ENCODE measurements at places on chromosomes 4 and X.

GRCh38 chrX:128634754-128635153, 582.6 kb upstream of the ACTRT1 start:
- no peak for DNase-seq

DNA sequence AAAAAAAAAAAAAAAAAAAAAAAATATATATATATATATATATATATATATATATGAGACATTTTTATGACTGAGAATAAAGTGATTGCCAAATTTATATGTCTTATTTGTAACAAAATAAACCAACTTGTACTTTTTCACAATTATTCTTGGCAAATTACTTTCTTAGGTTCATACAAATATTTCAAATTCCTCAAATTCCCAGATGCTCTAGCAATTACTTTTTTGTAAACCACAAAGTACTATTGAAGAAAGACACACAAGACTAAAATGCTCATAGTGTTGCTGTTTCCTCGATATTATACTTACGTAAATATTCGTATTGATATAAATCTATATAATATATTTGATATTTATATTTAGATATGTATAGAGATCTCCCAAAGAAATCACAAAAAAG, 390.0 kb downstream of the FAT4 start:
- DNase-seq, result no peak

DNA sequence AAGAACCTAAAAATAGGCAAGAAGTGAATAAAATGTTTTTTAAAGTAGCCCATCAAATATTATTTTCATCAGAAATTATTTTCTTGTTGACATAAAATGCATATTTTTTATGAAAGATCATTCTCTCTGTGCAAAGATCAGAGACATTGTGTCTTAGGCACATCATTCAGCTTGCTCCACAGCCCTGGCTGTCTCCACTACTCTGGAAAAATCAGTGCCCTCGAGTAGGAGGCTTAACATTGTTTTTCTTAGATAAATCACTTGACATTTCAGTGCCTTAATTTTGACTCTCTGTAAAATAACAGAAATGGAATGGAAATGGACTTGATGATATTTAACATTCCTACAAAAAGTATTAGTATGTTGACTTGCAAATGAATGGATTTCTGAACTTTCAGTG, 77.9 kb downstream of the FAT4 start:
- no peak for DNase-seq

GRCh38 chr4:20159516-20159915, 92.2 kb upstream of the SLIT2 start:
- no peak for DNase-seq

DNA sequence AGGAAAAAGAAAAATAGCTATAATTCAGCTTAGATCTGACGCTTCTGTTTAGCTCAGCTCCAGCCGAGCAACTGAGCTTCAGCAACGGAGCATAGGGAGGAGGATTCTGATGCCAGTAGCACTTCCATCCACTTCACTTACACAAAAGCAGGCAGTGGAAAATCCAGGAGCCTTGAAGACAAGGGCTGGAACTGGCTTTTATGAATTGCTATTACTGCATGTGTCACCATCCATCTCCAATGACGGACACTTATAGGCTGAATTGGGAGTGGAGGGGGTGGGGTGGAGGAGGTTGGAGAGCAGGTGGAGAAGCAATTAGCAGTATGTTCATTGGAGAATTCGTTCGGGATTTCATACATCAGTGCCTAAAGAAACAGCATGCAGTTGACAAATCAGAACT, 15.6 kb downstream of the ENOX2 start:
- no peak for DNase-seq

DNA sequence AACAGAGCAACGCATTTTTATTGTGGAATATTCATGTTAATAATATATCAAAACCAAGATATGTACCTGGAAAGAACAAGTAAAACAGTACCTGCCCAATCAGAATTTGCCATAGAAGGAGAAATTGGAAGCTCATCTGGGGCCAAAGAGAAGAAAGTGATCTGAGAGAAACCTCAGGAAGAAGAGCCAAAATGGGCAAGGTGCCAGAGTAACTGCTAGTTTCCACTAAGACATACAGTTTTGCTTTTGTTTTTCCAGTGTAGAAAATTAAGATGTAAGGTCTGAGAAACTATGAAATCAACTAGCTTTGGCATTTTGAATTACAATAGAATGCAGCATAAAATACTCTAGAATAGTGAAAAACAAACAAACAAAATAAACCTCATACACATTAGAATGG, 2201.2 kb downstream of the ARAP2 start:
- DNase-seq, result no peak

DNA sequence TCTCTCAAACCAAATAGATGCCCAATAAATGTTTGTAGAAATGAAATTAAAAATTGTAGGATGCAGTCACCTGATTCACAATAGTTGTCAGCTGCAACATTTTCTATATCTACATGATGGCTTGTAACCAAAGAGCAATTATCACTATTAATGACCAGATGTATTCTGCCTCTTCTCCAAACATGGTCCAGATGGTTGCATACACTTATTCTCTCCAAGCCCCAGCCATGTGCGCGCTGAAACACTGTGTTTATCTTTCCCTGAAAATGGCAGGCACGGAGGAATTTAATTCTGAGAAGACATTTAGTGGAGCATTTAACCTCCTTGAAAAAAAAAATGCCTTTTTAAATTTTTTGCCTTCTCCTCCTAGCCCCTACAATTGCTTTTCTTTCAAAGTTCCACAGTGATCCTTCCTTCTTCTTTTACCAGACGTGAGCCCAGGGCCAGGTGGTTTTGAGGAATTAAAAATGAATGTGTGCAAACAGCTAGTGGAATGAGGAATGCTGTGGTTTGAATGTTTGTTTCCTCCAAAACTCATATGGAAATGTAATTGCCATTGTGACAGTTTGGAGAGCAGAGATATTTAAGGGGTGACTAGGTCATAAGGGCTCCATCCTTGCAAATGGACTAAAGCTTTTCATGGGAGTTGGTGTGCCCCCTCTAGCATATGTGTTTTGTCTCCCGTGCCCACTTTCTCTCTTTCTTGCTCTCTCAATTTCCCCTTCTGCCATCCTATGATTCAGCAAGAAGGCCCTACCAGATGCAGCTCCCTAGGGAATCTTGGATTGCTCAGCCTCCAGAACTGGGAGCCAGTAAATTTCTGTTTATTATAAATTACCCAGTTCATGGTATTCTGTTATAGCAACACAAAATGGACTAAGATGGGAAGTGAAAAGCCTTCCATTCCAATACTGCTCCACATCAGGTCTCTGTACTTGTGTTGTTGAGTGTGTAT, 136.0 kb downstream of the GABRB1 start:
- DNase-seq, result no peak

GRCh38 chrX:86806786-86807185, 658.5 kb downstream of the DACH2 start:
- peak; percentile 12 for DNase-seq

- DNase-seq, result peak; percentile 20
Measured at GRCh38 chrX:21374994-21375707, 933 bp downstream of the CNKSR2 start.

GRCh38 chr4:103493450-103494159, 226.2 kb downstream of the TACR3 start:
- DNase-seq, result no peak

- no peak for DNase-seq
Measured at GRCh38 chr4:180827232-180828009, 1415.8 kb upstream of the TENM3 start.

DNA sequence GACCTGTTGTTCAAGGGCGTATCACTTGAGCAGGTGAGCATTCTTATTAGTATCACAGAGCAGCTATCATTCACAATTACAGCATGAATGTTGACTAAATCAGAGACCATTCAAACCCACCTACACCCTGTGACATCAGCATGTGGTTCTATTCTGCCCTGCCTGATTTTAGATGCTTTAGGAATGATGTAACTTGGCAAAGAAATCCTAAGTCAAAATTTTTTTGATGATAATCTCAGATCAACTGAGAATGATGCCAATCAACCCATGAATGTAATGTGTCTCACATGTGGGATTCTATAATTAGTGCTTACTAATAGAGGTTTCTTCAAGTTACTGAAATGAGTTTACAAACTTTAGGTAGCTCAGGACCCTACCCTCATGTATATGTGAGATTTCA, 13.4 kb upstream of the CHIC2 start:
- DNase-seq, result no peak

GRCh38 chrX:150648296-150648940, 44.8 kb upstream of the MTMR1 start:
- no peak for DNase-seq

- no peak for DNase-seq
Measured at GRCh38 chrX:27746516-27746915, 61.3 kb upstream of the MAGEB10 start.

DNA sequence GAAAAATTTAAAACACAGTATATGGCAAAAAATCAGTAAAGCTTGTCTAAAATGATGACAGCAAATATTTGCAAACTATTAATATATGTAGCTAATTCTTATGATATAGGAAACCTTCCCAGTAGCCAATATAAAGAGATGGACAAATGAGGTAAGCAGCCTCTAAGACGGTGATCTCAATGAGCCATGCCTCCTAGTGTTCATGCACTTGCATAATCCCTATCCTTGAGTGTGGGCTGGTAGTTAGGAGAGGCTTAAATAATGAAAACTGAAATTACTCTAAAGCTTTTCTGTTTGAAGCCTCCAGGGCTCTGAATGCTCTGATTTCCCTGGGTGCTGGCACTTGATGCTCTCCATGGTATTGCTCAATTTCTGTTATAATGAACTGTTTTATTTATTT, 24.6 kb upstream of the ARMCX4 start:
- no peak for DNase-seq

DNA sequence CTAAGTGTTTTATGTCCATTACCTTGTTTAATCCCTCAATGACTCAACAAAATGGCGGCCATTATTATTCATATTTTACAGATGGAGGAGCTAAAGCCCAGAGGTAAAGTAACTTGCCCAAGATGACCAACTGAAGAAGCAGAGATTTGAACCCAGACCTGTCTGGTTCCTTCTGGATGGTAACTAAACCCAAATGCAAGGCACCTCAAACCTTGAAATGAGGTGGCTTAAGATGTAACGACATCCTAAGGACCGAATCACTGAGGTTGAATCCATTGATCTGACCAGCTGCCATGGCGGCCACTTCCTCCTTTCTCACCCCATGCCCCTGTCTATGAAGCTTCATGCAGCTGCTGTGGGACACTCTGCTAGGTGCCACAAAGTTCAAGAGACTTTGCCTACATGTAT, 932 bp downstream of the TLR10 start:
- no peak for DNase-seq

- no peak for DNase-seq
Measured at GRCh38 chrX:41602816-41603345, 85.9 kb upstream of the GPR34 start.

DNA sequence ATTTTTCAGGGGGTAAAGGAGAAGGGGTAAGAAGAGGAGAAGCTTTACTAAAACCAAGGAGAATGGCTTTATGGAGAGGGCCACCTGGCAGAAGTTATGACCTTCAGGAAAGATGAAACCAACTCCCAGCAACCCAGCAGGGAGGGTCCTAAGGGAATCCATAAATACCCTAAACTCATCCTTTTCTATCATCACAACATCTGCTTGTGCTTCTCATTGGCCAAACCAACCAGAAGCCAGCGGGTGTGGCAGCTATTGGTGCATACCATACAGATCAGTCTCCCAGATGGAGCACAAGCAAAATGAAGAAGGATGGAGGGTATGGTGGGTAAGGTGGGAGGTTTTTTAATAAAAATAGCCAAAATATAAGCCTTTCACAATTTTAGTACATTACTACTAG, 58.5 kb upstream of the ARSJ start:
- DNase-seq, result no peak

DNA sequence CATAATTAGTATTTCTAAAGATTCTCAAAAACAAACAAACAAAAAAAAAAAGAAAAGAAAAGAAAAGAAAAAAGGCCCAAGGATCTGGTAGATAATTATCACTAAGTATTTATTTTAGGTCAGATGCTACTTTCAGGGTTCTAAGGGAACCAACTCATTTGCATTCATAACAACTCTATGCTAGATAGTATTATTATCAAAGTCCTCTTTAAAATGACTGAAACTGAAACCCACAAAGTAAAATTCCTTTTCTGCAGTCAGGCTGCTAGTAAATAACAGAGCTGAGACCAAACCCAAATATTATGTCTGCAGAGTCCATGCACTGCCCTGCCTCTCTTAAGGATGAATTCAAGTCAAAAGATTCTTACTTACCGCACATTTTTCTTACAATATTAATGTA, 38.3 kb upstream of the MAPK10 start:
- DNase-seq, result peak; percentile 23

- no peak for DNase-seq
Measured at GRCh38 chr4:11604821-11605220, 176.1 kb upstream of the HS3ST1 start.

GRCh38 chr4:74822603-74823002, 28.3 kb upstream of the BTC start:
- no peak for DNase-seq

- DNase-seq, result no peak
Measured at GRCh38 chr4:10299601-10300000, 157.6 kb downstream of the ZNF518B start.

GRCh38 chr4:84877051-84877833, 89.2 kb downstream of the WDFY3 start:
- DNase-seq, result no peak

- peak; percentile 21 for DNase-seq
Measured at GRCh38 chr4:63348735-63349673, 1060.2 kb downstream of the TECRL start.

DNA sequence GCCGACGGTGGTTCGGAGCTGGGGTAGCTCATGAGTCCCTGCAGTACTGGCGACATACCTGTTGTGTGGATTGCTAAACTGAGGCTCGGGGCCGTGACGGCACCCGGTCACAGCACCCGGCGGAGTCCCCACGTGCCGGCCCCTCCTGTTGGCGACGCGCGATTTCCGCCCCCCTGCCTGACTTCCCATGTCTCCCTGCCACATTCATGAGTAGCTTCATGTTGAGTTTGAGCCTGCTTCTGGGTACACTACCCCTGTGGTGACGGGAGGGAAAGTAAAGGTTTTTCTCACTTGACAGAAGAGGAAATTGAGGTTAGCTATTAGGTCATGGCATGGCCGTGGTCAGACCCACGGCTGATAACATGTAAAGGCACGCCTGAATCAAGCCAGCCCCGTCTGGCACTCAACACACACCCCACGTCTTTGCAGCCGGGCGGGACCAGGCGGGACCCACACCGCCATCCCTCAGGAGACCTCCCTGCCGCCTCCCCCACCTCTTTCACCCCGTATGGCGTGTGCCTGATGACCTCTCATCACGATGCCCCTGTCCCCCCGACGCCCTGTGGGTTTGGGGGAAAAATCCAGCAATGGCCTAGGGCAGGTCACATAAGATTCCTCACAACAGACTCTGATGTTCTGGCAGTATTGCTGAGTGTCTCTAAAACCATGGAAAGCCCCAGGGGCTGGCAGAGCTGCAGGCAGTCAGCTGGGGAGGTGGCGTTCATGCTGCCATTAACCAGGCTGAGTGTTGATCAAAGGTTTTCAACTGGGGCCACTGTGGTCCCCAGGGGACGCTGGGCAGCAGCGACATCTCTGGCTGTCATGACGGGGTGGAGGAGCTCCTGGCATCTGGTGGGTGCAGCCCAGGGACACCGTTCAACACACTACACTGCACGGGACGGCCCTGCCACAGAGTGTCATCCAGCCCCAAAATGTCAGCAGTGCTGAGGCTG, 29.2 kb downstream of the P2RY8 start:
- DNase-seq, result peak; percentile 79

All from GM13976 (cell line).